ENCODE measurements at places on chromosomes 5 and 9. TPM values are rescaled to one million over a fixed set of nuclear protein-coding genes. Genes with fewer than 3 reads are reported as not detected.

- no peak overlapping the region for H3K27ac ChIP-seq
- no peak overlapping the region for H3K4me3 ChIP-seq
- H3K36me3 ChIP-seq: peaks cover 41% of the 10 kb centered on the region
- peaks cover 19% of the 10 kb centered on the region for H3K4me1 ChIP-seq
- no peak for DNase-seq
Observed at GRCh38 chr5:14745188-14745563, 80.7 kb downstream of the OTULIN start.

DNA sequence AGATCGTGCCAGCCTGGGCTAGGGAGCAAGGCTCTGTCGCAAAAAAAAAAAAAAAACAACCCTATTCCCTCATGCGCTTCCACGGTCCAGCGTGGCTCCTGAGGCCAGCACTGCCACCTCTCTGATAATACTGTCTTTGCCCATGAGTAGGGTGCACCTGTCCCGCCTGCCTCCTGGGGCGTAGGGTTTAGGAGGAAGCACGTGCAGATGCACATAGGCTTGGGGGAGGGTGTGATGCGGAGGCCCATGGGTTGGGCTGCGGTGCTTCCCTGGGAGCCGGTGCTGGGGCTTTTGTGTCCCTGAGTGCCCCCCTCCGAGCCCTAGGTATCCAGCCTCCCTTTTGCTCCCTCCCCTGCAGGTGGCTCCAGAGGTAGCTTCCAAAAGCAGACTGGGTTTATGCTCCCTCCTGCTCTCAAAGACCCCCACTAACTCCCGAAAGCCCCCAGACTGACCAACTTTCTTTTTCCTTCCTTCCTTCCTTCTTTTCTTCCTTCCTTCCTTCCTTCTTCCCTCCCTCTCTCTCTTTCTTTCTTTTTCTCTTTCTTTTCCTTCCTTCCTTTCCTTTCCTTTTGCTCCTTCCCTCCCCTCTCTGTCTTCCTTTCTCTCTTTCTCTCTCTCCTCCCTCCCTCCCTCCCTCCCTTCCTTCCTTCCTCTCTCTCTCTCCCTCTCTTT, 12.8 kb downstream of the FGFR4 start:
- H3K36me3 ChIP-seq: no peaks in the 10 kb centered on the region
- H3K27ac ChIP-seq: no peak overlapping the region
- no peak for DNase-seq
- no peak overlapping the region for H3K4me3 ChIP-seq
- H3K4me1 ChIP-seq: peaks cover 6% of the 10 kb centered on the region

The GMCL2 gene
- total RNA-seq: not detected

DNA sequence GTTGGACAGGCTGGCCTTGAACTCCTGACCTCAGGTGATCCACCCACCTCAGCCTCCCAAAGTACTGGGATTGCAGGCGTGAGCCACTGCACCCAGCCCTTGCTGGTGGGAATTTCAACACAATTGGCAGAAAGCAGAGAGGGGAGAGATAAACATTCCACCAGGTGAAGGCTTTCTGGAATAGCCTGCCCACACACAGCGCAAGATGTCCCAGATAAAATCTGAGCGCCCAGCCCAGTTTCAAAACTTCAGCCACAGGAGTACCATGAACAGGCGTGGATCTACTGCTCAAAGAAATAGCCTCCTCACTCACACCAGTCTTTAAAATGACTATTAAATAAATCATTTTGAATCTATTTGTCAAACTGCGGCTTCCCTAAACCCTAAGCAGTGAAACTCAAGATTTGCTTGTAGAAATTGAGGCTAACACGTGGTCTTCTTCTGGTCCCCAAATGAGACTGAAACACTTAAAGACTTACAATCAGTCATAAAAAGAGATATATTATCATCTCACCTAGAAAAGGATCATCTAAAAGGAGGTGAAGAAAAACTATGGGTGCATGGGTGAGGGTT, 34.7 kb downstream of the CAPSL start:
- DNase-seq: no peak
- no peaks in the 10 kb centered on the region for H3K36me3 ChIP-seq

GRCh38 chr9:76904661-76905457, 1.1 kb downstream of the PRUNE2 start:
- no peaks in the 10 kb centered on the region for H3K36me3 ChIP-seq
- H3K4me1 ChIP-seq: peaks cover 14% of the 10 kb centered on the region
- no peak for DNase-seq
- H3K27ac ChIP-seq: no peak overlapping the region
- peaks cover 45% of the 10 kb centered on the region for H3K27me3 ChIP-seq
- peak overlapping the region; percentile 70 for H3K4me3 ChIP-seq

The ALDH1A1 gene
- not detected for total RNA-seq

The IFNA2 gene
- not detected for total RNA-seq

The ZNF366 gene
- not detected for total RNA-seq

- peak; percentile 21 for DNase-seq
- no peak overlapping the region for H3K27ac ChIP-seq
- no peak overlapping the region for H3K4me3 ChIP-seq
- H3K27me3 ChIP-seq: no peaks in the 10 kb centered on the region
Observed at GRCh38 chr5:89313804-89314588, 431.0 kb upstream of the MEF2C start.
